B cell (primary cell): ENCODE measurements at places on chromosomes 16 and 17. TPM values are rescaled to one million over a fixed set of nuclear protein-coding genes. Genes with fewer than 3 reads are reported as not detected.

- no peak for DNase-seq
Observed at GRCh38 chr16:11499295-11500089, 87.2 kb downstream of the LITAF start.

DNA sequence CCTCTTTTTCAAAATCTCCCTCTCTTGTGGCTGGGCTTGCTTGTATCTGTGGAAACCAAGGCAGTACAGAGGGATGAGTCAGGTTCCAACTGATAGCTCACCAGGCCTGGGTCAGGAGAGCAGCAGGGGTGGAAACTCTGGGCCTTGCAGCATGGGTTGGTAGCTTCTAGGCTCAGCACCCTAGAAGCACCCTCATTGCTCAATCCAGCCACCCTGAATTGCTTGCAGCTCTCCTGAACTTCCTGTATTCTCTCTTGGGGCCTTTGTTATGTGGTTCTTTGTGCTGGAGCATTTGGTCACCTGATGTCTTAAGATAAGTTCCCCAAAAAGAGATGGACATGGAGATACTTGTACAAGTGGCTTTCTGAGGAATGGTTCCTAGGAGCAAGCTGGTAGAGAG is 169.4 kb downstream of the IRX5 start:
- no peak for DNase-seq

The FGF11 gene
- total RNA-seq, result 2.8 and 4.6 TPM in 2 replicates

The KRT15 gene
- total RNA-seq, result not detected in 2 replicates

The GAS2L2 gene
- 0.17 TPM in 1 of 2 replicates, not detected in the other for total RNA-seq
